ENCODE measurements at places on chromosomes 2 and 18. TPM values are rescaled to one million over a fixed set of nuclear protein-coding genes. Genes with fewer than 3 reads are reported as not detected.

FER1L5 gene
- total RNA-seq = 0.17 TPM

GMPPA gene
- total RNA-seq = 54.7 TPM

INHBB gene
- not detected for total RNA-seq

ROCK2 gene
- total RNA-seq = 44.0 TPM

SERPINB5 gene
- 428 TPM for total RNA-seq

TSPYL6 gene
- not detected for total RNA-seq
